ENCODE measurements at places on chromosomes 16 and 17.

- DNase-seq: no peak
Measured at GRCh38 chr16:73006026-73006425, 41.9 kb downstream of the ZFHX3 start.

DNA sequence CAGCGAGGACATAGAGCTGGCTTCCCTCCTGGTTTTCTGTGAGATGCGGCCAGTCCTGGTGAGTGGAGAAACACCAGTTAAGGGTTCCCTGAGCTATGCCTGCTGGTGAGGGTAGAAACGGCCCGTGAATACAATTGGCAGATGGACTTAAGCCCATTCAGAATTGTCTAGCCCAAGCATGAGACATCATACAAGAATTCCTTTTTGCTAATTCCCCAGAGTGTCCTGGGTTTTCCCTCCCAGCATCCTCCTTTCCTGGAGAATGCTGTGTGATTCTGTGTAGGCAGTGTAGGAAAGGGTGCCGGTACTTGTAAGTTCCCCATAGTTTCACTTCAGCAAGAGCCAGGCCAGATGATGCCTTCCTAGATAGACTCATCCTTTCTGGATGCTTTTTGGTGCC is 65.1 kb downstream of the SDR42E1 start:
- no peak for DNase-seq

GRCh38 chr17:60557805-60558204 is 31.8 kb upstream of the APPBP2 start:
- DNase-seq: no peak

- DNase-seq: peak; percentile 80
Measured at GRCh38 chr16:81293909-81294802, 20.6 kb upstream of the GAN start.

DNA sequence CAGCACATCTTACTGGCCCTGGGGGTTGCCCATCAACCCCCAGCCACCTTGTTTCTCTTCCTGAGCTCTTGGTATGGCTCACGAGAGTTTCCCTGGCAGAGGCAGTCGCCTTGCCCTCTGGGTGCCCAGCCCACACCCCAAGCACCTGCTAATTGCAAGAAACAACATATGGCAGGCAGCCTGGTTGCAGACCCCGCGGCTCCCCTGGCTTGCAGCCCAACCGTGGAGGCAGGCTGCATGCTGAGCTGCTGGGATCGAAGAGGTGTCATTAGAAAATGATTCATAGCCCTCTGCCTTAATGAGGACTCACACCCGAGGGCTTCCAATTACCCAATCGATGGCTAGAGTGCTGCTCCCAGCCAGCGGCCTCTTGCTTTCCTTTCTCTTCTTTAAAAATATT is 115.7 kb downstream of the TMEM114 start:
- DNase-seq: no peak

DNA sequence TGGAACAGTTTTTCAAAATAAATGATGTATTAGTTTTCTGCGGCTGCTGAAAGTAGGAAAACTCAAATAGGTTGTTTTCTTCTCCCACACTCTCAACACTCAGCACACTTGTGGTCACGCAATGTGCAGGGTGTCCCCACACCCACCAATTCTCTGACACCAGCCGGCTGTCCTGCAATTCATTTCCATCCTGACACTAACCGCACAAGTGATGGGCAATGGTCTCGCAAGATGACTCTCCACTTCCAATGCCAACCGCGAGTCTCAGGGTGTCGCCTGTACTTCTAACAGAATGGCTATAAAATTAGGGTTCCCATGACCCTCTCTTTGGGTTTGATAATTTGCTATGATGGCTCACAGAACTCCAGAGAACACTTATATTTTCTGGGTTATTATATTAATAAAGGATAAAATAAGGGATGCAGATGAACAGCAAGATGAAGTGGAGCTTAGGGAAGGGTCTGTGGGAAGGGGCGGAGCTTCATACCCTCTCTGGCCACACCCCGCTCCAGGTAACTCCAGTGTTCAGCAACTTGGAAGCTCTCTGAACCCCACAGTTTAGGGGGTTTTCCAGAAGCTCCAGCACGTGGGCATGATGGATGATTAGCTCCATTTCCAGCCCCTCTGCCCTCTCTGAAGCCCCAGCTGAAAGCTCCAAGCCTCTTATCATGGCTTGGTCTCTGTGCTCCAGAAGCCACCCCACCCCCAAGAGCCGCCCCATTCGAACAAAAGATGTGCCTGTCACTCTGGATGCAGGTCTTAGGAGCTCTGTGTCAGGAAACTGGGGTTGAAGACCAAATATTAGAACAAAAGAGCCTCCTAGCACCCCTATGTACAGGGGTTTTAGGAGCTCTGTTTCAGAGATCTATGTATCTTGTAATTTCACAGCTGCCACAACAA is 19.8 kb downstream of the TAF1C start:
- DNase-seq: no peak

Measured in HT-29 (cell line).